ENCODE measurements at places on chromosomes 1 and 21.
A peak's percentile ranks its signal among the peaks of the same experiment; 100 is the strongest.

- DNase-seq: no peak
Observed at GRCh38 chr1:15148941-15149340, 4.6 kb upstream of the TMEM51 start.

DNA sequence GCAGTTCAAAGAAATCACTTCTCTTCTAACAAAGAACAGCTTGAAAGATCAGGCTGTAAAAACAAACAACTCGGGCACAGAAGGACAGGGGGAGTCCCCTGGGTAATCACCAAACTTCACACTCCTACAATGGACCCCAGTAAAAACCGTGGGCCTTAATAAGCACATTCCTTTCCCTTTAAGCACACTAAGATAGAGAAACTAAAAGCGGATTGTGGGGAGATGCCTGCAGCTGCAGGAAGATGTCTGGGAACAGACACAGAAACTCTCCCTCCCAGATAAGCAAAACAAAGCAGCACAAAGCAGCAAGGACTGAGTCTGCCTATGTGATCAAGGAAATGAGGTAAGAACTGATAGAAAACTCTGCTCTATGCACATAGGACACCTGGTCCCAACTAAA, 37.6 kb upstream of the CTBS start:
- no peak for DNase-seq

GRCh38 chr21:24436236-24436635, 1171.0 kb downstream of the MRPL39 start:
- DNase-seq: no peak

DNA sequence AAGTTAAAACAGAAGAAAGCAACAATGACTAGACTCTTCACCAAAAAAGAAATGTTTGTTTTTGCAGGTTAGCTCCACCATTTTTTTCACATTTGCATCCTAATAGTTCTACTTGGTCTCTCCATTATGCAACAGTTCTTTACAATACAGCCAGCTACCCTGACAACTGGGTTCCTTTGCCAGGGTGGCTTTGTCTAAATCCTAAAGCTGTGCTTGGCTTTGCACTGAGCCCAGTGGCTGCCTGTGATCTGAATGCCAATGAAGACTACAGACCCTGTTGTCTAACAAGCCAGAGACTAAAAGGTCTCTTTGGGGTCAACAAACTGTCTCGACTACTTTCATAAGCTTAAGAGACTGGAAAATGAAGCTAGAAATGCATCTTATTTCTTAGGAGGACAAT, 112.0 kb downstream of the AKT3 start:
- DNase-seq: no peak

DNA sequence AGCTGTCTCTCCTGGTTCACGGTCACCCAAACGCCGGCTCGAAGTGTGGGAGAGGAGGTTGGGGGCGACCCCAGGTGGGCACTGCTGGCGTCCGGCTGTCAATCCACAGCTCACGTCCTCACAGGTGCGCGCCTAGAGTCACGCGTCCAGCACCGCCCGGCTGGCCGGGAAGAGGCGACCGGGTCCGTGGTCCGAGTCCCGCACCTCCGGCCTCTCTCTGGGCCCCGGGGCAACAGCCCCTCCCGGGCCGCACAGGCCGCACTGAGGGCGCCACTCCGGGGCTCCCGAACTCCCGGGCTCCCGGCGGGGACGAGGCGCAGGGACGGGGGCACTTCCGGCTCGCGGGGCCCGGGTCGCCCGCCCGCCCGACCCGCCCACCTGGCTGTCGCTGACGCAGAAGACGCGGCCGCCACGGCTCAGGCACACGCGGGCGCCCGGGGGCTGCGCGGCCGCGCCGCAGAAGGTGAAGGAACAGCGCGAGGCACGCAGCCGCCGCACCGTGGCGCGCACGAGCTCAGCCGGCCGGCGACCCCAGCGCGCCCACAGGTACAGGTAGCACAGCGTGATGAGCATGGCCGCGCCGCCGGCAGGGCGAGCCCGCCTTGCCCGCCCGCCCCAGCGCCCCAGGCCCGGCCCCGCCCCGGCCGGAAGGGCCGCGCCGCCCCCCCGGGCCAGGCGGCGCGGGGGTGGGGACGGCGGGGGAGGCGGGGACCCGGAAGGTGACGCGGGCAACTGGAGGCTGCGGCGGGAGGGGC, at the start of gene HLCS:
TSS of gene HLCS (minus strand) at position 604 of the 755 bp plus-strand sequence. CDS start at position 573, 31 bp downstream.
- DNase-seq: peak; percentile 53

GRCh38 chr1:246566813-246567645, 773 bp downstream of the CNST start:
- peak; percentile 37 for DNase-seq

DNA sequence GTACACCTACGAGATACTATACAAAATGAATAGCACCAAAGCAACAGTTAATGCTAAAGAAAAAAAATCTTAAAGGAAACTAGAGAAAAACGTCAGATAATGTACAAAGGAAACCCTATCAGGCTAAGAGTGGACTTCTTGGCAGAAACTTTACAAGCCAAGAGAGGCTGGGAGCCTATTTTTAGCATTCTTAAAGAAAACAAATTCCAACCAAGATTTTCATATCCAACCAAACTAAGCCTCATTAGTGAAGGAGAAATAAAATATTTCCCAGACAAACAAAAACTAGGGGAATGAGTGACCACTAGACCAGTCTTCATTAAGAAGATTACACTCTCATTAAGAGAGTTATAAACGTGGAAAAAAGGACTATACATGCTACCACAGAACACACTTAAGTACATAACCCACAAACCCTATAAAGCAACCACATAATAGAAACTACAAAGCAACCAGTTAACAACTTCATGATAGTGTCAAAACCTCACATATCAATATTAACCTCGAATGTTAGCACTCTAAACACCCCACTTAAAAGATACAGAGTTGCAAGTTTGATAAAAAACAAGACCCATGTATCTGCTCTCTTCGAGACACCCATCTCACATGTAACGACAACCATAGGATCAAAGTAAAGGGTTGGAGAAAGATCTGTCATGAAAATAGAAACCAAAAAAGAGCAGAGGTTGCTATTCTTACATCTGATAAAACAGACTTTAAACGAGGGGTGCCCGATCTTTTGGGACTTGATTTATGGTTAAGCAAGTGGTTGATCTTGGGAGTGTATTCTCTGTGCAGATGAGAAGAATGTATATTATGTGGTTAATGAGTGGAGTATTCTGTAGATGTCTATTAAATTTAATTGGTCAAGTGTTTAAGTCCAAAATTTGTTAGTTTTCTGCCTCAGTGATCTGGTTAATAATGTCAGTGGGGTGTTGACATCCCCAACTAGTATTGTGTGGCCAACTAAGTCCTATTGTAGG, 1301.4 kb downstream of the PLA2G4A start:
- no peak for DNase-seq

GRCh38 chr1:110690709-110691365, 16.1 kb upstream of the KCNA3 start:
- DNase-seq: no peak
